ENCODE measurements at places on chromosomes 5 and 9. TPM values are rescaled to one million over a fixed set of nuclear protein-coding genes. Genes with fewer than 3 reads are reported as not detected.

Gene FABP6
- not detected for total RNA-seq

Gene SLC27A6
- total RNA-seq: not detected

Gene FOXD4
- not detected for total RNA-seq

Gene PCDHGA1
- total RNA-seq: 0.54 TPM

Gene UAP1L1
- total RNA-seq: 10.7 TPM

Gene URM1
- 39.4 TPM for total RNA-seq

Gene SV2C
- not detected for total RNA-seq

Gene ABCA1
- total RNA-seq: 75.3 TPM

Gene SHOC1
- total RNA-seq: not detected

Gene PNPLA7
- 0.81 TPM for total RNA-seq

Gene MED10
- total RNA-seq: 22.9 TPM

Gene ZDHHC11B
- not detected for total RNA-seq

Gene ENTPD8
- total RNA-seq: not detected

Gene SCGB3A2
- not detected for total RNA-seq

Gene SLC34A1
- not detected for total RNA-seq

Gene DAB2IP
- 7.6 TPM for total RNA-seq

Gene ZNF618
- total RNA-seq: 4.4 TPM

Gene OR1J2
- total RNA-seq: not detected

Gene BHMT2
- total RNA-seq: 1.5 TPM

Gene ERAP2
- 10.7 TPM for total RNA-seq

Gene CORO2A
- 1.1 TPM for total RNA-seq

Gene FOXI1
- total RNA-seq: not detected

Gene RNF183
- not detected for total RNA-seq

Gene NME5
- 1.9 TPM for total RNA-seq

Gene SYK
- not detected for total RNA-seq

Gene TNC
- 0.18 TPM for total RNA-seq

Gene CD72
- total RNA-seq: 0.32 TPM

Gene KCNV2
- not detected for total RNA-seq

Gene EIF4EBP3
- total RNA-seq: 5.2 TPM

Gene ELL2
- 20.9 TPM for total RNA-seq

Gene SPATA31E1
- not detected for total RNA-seq

Gene GFI1B
- not detected for total RNA-seq

Gene CBY3
- not detected for total RNA-seq

Gene KLF4
- 28.2 TPM for total RNA-seq

Gene MZB1
- not detected for total RNA-seq

Gene PPP2R2B
- not detected for total RNA-seq

Gene TMOD1
- 0.18 TPM for total RNA-seq

Gene WDR31
- 0.49 TPM for total RNA-seq

Gene CHSY3
- 10.9 TPM for total RNA-seq

Gene BTNL3
- total RNA-seq: not detected

Gene OR1K1
- not detected for total RNA-seq

Gene GGTA1
- not detected for total RNA-seq

Gene COX7C
- total RNA-seq: 317 TPM

Gene PCDHGA10
- total RNA-seq: 5.0 TPM

Gene CDC26
- 33.4 TPM for total RNA-seq

Gene LMNB1
- total RNA-seq: 24.5 TPM

Gene QSOX2
- total RNA-seq: 15.9 TPM

Gene PLGRKT
- total RNA-seq: 19.8 TPM

Measured in cardiac atrium fibroblast (primary cell).